Stimulated activated CD8-positive, alpha-beta memory T cell treated with anti-CD3 and anti-CD28 coated beads, Interleukin-2, amount 100 ng/mL, for 48 hours (primary cell): ENCODE measurements at places on chromosomes 5 and 9.

GRCh38 chr5:53425687-53426511, 54.5 kb upstream of the FST start:
- DNase-seq: no peak

- DNase-seq: no peak
Observed at GRCh38 chr5:68196876-68197275, 18.7 kb upstream of the PIK3R1 start.

- DNase-seq: no peak
Observed at GRCh38 chr9:138103849-138104206, 226.2 kb downstream of the CACNA1B start.

GRCh38 chr9:19470981-19471650, 62.3 kb downstream of the ACER2 start:
- no peak for DNase-seq

DNA sequence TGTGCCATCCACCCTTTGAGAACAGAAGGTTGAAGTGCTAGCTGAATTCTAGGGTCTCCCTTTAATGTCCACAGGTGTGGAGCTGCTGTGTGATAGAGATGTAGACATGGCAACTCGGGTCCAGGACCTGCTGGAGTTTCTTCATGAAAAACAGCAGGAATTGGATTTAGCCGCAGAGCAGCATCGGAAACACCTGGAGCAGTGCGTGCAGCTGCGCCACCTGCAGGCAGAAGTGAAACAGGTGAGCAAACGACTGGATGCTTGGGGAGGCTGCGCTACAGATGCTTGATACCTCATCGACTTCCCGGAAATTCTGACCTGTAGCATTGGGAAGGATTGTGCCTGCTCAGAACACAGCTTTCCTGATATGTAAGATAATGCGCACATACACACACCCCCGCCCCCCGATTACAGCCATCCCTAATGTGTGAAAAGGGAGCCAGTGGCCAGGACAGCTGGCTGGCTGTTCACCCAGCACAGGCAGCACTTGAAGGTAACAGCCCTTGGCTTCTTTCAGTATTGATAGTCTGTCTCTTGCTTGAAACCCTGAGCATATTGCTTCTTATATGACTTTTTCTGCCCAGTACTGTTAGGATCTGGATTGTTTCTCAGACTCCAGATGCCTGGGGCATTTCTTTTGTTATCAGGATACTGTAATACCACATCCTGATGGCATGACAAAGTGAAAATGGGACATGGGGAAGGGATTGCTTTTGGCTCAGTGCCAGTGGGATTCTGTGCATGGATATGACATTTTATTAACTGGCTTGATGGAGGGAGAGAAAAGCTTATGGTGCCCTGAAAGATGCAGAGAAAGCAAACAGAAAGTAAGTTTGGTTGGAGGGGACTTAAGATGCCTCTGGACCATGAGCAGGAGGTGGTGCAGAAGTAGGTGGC, 216.8 kb upstream of the OTULINL start:
- no peak for DNase-seq

DNA sequence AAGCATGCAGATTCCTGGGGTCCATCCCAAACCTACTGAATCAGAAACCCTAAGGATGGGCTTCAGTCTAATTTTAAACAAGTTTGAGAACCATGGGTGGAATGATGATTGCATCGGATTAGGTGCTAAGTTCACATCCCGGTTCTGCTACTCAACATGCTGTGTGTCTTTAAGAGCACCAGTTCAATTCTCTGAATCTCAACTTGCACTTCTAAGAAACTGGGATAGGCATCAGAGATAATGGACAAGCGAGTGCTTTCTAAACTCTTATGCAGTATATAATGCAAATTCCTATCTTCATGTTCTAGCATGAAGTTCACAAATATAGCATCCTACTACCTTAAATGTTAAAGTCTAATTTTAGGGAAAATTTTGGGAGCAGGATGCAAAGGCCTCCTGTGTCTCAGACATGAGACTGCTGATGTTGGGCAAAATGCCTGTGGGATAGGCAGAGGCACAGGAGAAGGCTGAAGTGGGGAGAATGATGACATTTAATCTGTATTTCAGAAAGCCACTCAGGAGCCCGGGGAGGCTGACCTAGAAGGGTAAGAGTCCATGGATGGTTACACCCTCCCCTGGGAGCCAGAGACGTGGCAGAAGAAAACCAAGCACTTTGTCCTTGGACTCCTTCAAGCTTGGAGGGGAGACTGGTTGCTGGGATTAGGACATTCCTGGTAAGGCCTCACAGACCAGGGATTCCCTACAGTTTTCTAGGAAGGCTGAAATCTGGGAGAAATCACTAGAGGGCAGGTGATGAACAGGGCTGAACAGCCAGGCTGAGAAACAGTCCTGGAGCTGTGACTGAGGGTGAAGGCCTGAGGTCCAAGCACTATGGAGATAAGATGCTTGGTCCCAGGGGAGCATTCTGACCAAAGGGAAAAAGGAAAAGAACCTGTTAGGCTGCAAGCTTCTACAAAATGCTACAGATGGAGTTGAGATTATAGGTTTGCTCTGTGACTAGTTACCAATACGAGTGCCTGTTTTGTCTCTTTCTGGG, 311.9 kb upstream of the PANK3 start:
- DNase-seq: no peak

GRCh38 chr9:97632248-97632984, 752 bp downstream of the TSTD2 start:
- no peak for DNase-seq

GRCh38 chr9:93588641-93589609, 12.5 kb downstream of the PHF2 start:
- no peak for DNase-seq

DNA sequence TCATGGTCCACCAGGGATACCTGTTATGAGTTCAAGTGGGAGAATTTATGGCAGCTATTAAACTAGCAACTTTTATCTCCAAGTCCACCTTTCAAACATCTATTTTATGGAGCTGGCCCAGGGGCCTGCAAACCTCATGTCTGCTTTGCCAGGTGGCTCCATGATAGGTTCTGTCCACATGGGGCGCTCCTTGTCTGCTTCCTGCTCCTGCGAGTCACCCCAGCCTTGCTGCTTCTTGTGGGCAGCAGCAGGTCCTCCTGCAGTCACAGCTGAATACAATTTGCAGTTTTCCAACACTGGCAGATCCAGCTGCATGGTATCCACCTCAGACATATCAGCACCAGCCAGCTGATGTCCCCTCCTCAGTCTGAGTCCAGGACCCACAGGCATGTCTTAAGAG, 39.6 kb upstream of the FRRS1L start:
- peak; percentile 1 for DNase-seq

DNA sequence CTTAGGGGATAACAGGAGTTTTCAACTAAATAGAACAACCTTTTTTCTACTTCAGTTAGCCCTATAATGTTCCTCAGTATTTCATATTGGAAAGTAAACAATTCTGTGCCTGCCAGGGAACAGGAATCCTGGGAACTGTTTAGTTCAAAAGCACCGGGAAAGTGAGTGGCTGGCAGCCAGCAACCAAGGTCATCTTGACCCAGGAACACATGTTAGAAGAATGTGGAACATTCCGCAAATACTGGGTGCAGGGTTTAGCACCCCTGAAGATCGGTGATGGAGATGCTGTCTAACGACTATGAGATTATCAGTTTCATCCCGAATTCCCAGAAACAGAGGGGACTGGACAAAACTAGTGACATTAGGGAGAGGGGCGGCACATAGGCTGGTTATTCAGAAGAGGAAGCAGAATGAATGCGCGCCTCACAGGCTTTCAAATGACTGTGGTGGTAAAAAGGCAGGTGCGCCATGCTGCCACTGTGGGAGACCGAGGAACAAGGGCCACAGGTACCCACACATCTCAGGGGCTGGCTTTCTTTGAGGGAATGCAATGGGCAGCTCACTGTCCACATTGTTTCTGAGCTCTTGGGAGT, 51.2 kb downstream of the IPPK start:
- DNase-seq: no peak

DNA sequence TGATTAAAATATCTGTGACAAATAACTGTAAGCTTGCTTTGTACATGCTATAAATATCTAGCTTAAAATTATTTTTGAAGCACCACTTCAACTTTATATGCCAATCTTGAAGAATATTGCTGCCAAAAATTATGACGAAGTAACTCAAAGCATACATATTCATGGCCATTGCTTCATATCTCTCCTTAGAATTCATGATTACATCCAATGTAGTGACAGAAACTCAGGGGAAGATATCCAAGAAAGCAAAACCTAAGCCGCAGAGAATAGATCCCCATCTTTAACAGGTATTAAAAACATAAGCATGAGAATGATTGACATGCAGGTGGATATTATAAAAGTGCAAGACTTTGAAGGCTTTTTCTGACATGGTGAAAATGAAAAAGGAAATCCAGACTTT, 100.8 kb upstream of the PLPPR1 start:
- no peak for DNase-seq

- DNase-seq: no peak
Observed at GRCh38 chr9:125028041-125028440, 87.2 kb upstream of the GOLGA1 start.

DNA sequence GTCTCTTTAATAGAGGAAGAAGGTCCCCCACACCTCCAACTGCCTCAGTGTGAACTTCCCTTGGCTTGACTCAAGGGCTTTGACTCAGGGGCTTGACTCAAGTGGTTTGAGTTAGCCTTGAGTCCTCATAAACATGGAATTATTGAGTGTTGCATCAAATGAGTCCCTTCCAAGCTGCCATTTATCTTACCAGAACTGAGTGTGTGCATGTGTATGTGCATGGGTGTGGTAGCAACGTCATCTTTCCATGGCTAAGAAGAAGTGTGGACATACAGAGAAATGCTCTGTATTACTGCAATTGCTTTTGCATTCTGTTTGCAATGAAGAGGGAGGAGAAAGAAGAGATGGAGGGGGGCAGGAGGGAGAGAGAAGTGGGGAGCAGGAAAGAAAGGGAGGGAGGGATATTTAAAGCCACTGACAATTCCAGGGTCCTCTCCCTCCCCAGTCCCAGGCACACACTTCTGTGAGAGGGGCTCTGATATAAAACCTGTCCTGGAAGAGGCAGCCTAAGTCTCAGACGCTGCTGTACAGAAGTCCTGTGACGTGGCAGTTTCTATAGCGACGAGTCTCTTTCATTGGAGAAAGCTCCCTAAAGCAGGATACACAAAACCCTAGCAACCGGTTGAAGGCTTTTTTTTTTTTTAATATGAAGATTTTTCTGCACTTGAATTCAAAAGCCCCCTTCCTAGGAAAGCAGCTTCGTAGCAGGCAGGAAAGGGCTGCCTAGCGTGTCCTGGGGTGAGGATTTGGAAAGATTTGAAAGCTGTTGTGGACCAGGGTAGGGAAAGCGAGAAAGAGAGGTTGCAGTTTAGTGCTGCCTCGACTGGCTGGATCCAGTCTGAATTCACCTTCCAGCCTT, 93.3 kb upstream of the MAP1B start:
- no peak for DNase-seq

- no peak for DNase-seq
Observed at GRCh38 chr9:133843751-133844397, 105.7 kb upstream of the SARDH start.

GRCh38 chr5:150573867-150574817, 66.2 kb downstream of the NDST1 start:
- no peak for DNase-seq

- DNase-seq: no peak
Observed at GRCh38 chr9:27394826-27395201, 97.9 kb upstream of the EQTN start.

- peak; percentile 45 for DNase-seq
Observed at GRCh38 chr9:19471737-19472648, 63.2 kb downstream of the ACER2 start.

DNA sequence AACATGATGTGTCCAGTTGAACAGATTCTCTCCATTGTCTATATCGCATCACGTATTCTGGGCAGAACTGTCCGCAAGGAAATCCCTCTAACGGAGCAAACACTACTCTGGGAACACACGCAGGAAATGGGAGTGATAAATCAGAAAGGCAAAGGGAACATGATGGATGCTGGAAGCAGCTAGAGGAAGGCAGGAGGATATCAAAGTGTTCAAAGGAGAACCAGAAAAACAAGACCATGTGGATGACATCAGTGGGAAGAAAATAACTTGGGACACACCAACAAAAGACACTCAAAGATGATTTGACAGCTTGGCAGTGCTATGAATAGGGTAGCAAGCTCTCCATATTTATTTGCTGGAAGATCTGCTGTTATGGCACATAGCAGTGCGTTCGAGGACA, 142.9 kb downstream of the PLK2 start:
- DNase-seq: no peak

DNA sequence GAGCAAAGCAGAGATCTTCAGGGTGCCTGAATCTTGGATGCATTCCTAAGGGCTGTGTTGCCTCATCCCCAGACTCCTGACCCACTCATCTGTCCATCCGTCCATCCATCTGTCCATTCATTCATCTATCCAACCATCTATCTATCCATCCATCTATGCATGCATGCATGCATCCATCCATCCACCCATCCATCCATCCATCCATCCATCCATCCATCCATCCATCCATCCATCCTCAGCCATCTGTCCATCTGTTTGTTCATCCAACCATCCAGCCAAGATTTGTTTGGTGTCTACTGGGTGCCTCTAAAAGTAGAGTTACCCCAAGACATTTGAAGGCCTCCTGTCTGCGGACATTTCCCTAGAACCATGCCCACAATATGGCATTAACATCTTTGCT, 27.7 kb upstream of the BARHL1 start:
- DNase-seq: no peak

GRCh38 chr5:72511366-72511765, 4.2 kb upstream of the ZNF366 start:
- no peak for DNase-seq

DNA sequence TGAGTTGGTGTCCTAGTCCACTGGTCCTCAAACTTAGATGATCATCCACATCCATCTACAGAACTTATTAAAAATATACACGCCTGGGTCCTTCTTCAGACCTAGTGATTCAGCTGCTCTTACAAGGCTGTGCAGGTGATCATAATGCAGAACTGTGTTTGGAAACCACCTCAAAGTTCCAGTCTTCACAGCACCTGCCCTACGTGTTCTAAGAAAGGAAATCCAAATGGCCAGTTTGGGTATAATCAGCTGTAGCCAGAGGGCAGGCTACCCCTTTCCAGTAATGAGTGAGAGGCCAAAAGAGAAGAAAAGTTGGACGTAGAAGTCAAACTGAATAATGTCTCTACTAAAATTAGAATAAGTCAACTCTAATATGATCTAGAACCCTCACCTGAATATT, 15.4 kb downstream of the REEP5 start:
- DNase-seq: no peak

GRCh38 chr5:92508271-92508670, 1072.7 kb downstream of the NR2F1-AS1 start:
- DNase-seq: no peak

DNA sequence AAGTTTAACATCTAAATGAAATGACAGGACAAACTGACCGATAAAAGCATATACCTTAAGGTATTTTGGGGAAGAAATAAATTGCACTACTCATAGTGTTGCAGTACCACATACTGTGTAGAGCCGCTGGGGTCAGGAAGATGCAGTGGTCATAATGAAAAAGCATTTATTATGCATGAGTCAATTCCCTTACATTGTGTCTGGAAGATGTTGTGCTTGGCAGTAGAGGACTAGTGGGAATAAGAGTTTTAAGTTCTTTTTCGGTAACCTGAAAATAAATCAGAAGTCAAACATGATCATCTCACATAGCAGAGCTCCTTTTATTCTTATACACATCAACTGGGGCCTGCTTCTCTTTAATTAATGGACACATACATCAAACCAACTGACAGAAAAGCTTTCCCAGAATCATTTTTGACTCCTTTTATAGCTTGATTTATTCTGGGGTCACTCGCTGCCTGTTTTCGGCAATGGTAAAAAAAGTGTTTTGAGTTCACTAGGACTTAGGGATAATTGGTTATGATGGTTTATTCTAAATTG, 262.5 kb upstream of the CHD1 start:
- DNase-seq: no peak

- no peak for DNase-seq
Observed at GRCh38 chr9:137619240-137620047, 639 bp downstream of the EHMT1 start.
